T-cell (primary cell): ENCODE measurements at places on chromosomes 5 and 9.

GRCh38 chr9:113298311-113298710, 4.9 kb downstream of the RNF183 start:
- no peak overlapping the region for H3K4me3 ChIP-seq
- H3K4me1 ChIP-seq, result no peaks in the 10 kb centered on the region
- DNase-seq, result no peak

GRCh38 chr5:134246771-134247427, 21.0 kb upstream of the PPP2CA start:
- DNase-seq, result no peak
- H3K27ac ChIP-seq, result no peak overlapping the region
- H3K4me3 ChIP-seq, result no peak overlapping the region
- no peaks in the 10 kb centered on the region for H3K36me3 ChIP-seq
- peaks cover 2% of the 10 kb centered on the region for H3K27me3 ChIP-seq

GRCh38 chr9:113588242-113588810, 124.8 kb downstream of the RGS3 start:
- no peaks in the 10 kb centered on the region for H3K27me3 ChIP-seq
- H3K27ac ChIP-seq, result no peak overlapping the region
- no peak overlapping the region for H3K4me3 ChIP-seq
- H3K4me1 ChIP-seq, result no peaks in the 10 kb centered on the region
- DNase-seq, result no peak
- peaks cover 65% of the 10 kb centered on the region for H3K36me3 ChIP-seq

DNA sequence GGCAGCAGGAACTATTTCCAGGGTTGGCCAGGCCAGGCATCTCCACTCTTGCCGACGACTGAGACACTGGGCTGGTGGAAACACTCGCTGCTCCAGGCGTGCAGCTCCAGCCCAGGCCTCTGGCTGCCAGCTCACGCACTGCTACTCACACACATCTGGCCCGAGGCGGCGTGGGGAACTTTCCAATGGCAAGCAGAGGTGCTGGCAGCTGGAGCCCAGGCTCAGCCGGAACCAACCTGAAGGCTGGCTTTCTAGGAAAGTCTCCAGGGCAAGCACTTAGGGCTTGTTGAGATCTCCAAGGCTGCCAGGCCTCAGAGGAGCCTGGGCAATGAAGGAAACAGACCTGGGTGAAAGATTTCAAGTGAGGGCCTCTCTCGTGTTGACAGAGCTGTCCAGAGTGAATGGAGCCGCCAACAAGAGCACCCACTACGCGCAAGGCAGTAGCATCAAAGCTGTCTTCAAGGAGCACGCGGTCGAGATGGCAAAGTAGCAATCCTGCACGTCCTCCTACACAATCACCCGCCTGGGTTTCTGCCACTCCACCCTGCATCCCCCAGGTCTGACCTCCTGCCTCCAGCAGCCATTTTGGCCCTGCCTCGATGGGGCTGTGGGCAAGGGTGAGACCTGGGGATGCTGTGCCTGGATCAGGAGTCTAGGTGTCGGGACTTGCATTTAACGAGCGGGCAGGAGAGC, 14.4 kb downstream of the SH3PXD2B start:
- no peaks in the 10 kb centered on the region for H3K27me3 ChIP-seq
- no peaks in the 10 kb centered on the region for H3K36me3 ChIP-seq
- DNase-seq, result no peak
- H3K4me3 ChIP-seq, result no peak overlapping the region
- H3K4me1 ChIP-seq, result no peaks in the 10 kb centered on the region
- no peak overlapping the region for H3K27ac ChIP-seq

GRCh38 chr5:159240301-159240870, 22.7 kb upstream of the UBLCP1 start:
- H3K4me1 ChIP-seq, result no peaks in the 10 kb centered on the region
- no peaks in the 10 kb centered on the region for H3K36me3 ChIP-seq
- H3K4me3 ChIP-seq, result no peak overlapping the region
- DNase-seq, result no peak
- no peak overlapping the region for H3K27ac ChIP-seq
- no peaks in the 10 kb centered on the region for H3K27me3 ChIP-seq

DNA sequence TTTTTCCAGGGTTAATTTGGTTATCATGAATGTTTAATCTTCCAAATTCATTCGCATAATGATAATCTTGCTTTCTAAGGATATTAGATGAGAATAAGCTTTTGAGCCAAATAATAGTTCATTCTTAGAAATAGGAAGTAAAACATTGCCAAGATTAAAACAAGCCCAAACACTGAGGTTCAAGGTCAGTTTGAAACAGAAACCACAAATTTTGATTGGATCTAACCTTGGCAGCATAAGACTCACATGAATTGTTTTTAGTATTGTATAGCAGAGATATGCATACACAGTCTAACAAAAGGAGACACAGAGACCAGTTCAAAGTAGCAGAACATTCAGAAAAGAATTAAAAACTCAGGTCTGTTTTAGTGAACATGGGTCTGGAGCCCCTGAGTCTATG, 43.4 kb upstream of the VCAN start:
- H3K4me3 ChIP-seq, result no peak overlapping the region
- DNase-seq, result no peak
- no peaks in the 10 kb centered on the region for H3K27me3 ChIP-seq
- H3K36me3 ChIP-seq, result no peaks in the 10 kb centered on the region
- H3K4me1 ChIP-seq, result no peaks in the 10 kb centered on the region

DNA sequence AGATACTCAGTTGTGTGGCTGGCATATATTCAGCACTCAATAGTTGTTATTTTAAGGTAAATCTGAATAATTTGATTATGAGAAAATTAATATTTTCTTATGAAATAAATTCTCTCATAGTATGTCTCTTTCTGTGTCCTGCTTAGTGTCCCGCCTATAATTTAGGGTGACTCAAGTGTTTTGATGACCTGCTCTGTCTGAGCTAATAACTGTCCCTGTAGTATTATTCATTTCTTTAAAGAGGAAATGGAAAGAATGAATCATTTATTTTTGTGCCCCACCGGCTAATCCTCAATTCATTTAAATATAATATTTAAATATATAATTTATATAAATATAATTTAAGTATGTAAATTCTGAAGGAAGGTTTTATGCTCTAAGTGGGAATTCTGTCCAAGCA, 4.1 kb downstream of the SLC1A1 start:
- H3K27me3 ChIP-seq, result peaks cover 11% of the 10 kb centered on the region
- H3K27ac ChIP-seq, result no peak overlapping the region
- DNase-seq, result no peak
- H3K4me3 ChIP-seq, result no peak overlapping the region
- H3K36me3 ChIP-seq, result no peaks in the 10 kb centered on the region

DNA sequence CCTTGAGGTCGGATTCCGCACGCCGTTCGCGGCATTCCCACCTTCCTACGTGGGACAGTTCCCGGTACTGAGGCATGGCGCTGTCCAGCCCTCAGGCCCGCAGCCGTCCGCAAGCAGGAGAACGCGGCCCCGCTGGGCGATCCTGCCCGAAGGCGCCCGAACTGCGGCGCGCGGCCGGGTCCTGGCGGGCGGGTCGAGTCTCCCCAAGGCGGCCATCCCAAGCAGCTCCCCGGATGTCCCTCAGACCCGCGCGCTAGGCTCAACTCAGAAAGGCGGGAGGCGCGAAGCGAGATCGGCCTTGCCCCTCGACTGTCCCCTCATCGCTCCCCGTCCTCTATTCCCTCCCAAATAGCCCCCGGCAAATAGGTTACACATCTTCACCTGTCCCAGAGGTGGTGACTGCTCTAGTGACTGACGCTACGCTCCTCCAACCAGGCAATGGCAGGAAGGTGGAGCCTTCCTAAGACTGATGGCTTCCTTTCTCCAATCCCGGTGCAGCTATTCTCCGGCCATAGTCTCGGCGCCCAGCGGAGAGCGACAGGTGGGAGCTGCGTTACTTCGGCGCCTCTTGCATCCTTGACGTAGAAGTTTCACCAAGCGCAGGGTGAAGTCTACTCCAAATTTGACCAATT, 787 bp upstream of the ANKHD1 start:
- H3K27me3 ChIP-seq, result no peaks in the 10 kb centered on the region
- H3K27ac ChIP-seq, result peak overlapping the region; percentile 84
- H3K36me3 ChIP-seq, result no peaks in the 10 kb centered on the region
- peak; percentile 87 for DNase-seq
- peaks cover 34% of the 10 kb centered on the region for H3K4me1 ChIP-seq

GRCh38 chr9:99513441-99514112, 291.5 kb downstream of the SEC61B start:
- H3K27me3 ChIP-seq, result no peaks in the 10 kb centered on the region
- no peaks in the 10 kb centered on the region for H3K36me3 ChIP-seq
- DNase-seq, result no peak
- H3K27ac ChIP-seq, result no peak overlapping the region

GRCh38 chr5:11239261-11240015, 478.4 kb upstream of the DAP start:
- H3K4me1 ChIP-seq, result peaks cover 6% of the 10 kb centered on the region
- no peak overlapping the region for H3K27ac ChIP-seq
- H3K27me3 ChIP-seq, result no peaks in the 10 kb centered on the region

DNA sequence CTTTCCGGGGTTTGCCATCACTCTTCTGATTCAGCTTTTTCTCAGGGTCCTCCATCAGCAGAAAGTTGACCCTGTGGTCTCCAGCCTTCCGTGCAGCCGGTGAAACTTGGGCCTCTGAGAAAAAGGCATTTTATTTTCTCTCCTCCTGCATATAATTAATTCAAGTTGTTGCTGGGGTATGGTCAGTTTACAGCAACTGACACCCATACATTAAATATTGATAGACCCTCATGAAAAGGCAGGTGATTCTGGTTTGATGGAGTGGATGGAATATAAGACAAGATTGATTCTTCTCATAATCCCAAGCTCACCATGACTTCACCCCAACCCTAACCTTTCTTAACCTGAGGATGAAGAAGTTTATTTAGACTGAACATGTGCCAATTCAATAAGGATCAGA, at the start of gene GRXCR2:
Gene GRXCR2, minus strand, starts transcription at position 101 of the 400 bp plus-strand sequence. Its CDS starts 46 bp downstream, at position 55.
- no peaks in the 10 kb centered on the region for H3K36me3 ChIP-seq
- no peaks in the 10 kb centered on the region for H3K27me3 ChIP-seq
- H3K4me1 ChIP-seq, result no peaks in the 10 kb centered on the region
- H3K4me3 ChIP-seq, result no peak within 1 kb of the TSS
- no peak within 1 kb of the TSS for H3K27ac ChIP-seq

GRCh38 chr9:5479994-5480694, 29.8 kb downstream of the CD274 start:
- no peaks in the 10 kb centered on the region for H3K4me1 ChIP-seq
- no peak overlapping the region for H3K27ac ChIP-seq
- no peak for DNase-seq
- H3K36me3 ChIP-seq, result no peaks in the 10 kb centered on the region
- no peaks in the 10 kb centered on the region for H3K27me3 ChIP-seq

GRCh38 chr5:150411245-150411979, 1.3 kb downstream of the CD74 start:
- H3K27me3 ChIP-seq, result no peaks in the 10 kb centered on the region
- H3K4me3 ChIP-seq, result peak overlapping the region; percentile 85
- peaks cover 68% of the 10 kb centered on the region for H3K4me1 ChIP-seq
- peaks cover 4% of the 10 kb centered on the region for H3K36me3 ChIP-seq
- peak overlapping the region; percentile 94 for H3K27ac ChIP-seq

- no peaks in the 10 kb centered on the region for H3K36me3 ChIP-seq
- peaks cover 8% of the 10 kb centered on the region for H3K27me3 ChIP-seq
- DNase-seq, result no peak
- H3K4me1 ChIP-seq, result no peaks in the 10 kb centered on the region
- H3K27ac ChIP-seq, result no peak overlapping the region
- H3K4me3 ChIP-seq, result no peak overlapping the region
These were observed 43.4 kb downstream of the ANGPTL2 start for GRCh38 chr9:127078988-127079387.

- no peaks in the 10 kb centered on the region for H3K4me1 ChIP-seq
- H3K4me3 ChIP-seq, result no peak overlapping the region
- H3K36me3 ChIP-seq, result no peaks in the 10 kb centered on the region
- no peak overlapping the region for H3K27ac ChIP-seq
- H3K27me3 ChIP-seq, result no peaks in the 10 kb centered on the region
These were observed 188.6 kb downstream of the HINT1 start for GRCh38 chr5:130976493-130976892.

DNA sequence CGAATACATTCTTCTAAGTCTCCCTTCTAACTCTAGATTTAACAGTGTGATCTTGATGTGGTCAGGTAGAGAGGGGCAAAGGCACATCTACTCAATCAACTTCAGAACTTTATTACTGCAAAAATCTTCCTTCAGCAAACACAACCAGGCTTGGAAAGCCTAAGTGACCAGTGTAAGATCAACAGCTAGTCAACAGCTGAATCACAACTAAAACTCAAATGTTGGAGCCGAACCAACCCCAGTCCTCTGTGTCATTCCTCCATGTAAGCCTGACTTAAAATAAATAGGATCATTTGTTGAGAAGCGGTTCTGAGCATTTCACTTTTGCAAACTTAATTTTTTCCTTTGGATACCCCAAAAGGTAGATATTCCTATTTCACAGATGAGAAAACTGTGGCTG, 352.7 kb downstream of the EBF1 start:
- H3K27me3 ChIP-seq, result no peaks in the 10 kb centered on the region
- H3K36me3 ChIP-seq, result no peaks in the 10 kb centered on the region
- no peaks in the 10 kb centered on the region for H3K4me1 ChIP-seq
- H3K4me3 ChIP-seq, result no peak overlapping the region
- H3K27ac ChIP-seq, result no peak overlapping the region

- no peaks in the 10 kb centered on the region for H3K27me3 ChIP-seq
- H3K4me1 ChIP-seq, result no peaks in the 10 kb centered on the region
- no peak overlapping the region for H3K4me3 ChIP-seq
These were observed 357.2 kb downstream of the MTRR start for GRCh38 chr5:8226148-8226547.

DNA sequence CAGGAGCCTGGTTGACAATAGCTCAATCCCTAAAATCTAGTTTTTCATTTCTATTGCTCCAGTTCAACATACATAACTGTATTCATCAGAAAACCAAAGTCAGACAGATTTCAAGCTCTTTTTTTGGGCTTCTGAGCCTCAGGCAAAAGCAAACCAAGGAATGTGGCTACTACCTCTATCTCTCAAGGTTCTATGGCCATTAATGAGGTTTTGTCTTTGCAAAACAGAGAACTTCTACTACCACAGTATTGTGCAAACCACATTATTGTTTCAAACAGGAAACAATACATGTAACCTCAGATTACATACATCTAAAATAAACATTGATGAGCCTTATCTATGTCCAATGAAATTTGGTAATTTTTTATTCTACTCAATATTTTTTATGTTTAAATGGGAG, 35.5 kb upstream of the FTMT start:
- DNase-seq, result no peak
- no peak overlapping the region for H3K27ac ChIP-seq
- H3K4me3 ChIP-seq, result no peak overlapping the region
- no peaks in the 10 kb centered on the region for H3K27me3 ChIP-seq

DNA sequence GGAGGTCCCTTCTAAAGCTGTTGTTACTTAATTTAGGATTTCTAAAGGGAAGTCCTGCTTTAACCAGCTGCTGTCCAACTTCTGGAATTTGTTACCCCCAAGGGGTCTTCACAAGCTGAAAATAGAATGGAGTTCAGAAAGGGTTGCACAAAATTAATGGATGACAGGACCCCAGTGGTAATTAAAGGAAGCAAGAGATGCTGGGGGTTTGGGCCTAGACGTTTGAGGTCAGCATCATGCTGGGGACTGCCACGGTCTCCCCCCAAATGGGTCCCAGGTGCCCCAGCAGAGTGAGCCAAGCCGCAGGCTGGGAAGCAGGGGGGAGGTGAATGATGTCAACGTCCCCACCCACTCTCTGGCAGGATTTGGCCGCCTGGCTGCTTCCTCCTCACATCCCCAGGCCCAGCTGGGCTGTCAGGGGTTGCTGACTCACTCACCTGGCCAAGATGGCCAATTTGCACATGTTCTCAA, 97.5 kb upstream of the ARAP3 start:
- H3K4me1 ChIP-seq, result no peaks in the 10 kb centered on the region
- DNase-seq, result no peak
- H3K4me3 ChIP-seq, result no peak overlapping the region

- no peak for DNase-seq
- H3K27ac ChIP-seq, result peak overlapping the region; percentile 48
- no peaks in the 10 kb centered on the region for H3K27me3 ChIP-seq
- H3K36me3 ChIP-seq, result no peaks in the 10 kb centered on the region
- H3K4me3 ChIP-seq, result peak overlapping the region; percentile 69
- H3K4me1 ChIP-seq, result peaks cover 14% of the 10 kb centered on the region
These were observed 1.3 kb downstream of the ARSB start for GRCh38 chr5:78983601-78984438.
